ENCODE measurements at places on chromosomes 11 and 22.

DNA sequence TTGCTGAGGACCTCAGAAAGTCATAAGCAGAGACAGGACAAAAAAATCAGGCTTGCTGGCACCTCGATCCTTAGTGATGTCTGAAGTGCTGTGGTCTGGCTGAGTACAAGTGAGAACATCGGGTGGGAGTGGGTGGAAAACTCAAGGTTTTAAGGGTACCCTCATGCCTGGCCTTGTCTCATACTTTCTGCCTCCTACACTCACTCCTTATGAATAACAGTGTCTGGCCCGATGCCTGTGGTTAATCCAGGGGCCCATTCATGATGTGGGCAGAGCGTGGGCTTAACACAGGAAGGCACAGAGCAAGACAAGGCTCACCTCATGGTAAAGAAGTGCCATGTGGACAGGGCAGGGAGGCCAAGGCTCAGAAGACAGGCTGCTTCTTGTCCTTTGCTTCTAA is 11.0 kb upstream of the UCP3 start:
- DNase-seq = no peak

DNA sequence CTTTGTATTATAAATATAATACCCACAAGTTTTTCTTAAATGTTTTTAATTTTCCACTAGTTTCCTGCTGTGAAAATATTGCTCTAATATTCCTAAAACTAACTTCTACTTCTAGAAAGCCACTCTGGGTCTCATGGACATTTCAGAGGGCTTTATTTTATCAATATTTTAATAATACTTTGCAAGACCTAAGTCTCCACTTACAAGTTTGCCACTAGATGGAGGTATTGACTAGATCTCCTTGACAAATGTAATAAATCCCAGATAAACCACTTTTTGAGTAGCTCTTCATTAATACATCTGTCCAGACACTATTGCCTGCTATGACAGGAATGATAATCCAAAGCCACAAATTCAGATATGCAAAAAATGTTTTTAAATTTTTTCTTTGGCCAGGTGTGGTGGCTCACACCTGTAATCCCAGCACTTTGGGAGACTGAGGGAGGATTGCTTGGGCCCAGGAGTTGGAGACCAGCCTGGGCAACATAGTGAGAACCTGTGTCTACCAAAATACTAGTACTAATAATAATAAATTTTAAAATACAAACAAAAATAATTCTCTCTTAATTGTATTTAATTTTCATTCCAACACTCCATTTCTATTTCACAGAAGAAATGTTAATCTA is 3.5 kb upstream of the ACAT1 start:
- DNase-seq = no peak

DNA sequence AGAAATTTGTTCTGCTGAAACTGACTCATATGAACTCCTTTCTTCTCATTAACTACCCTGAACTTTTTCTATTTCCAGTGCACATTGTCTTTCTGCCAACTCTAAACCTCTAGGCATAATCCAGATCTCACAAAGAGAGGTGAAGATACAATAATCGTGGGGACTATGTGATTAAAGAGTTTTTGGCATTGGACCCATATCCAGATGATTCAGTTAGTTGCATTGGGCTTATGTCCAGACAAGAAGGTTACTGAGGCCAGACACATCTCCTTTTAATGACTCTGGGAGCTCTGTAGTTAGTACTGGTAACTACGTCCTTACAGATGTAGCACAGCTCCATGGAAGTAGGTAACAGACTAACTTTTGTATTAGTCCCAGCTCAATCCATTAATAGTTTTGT is 273.0 kb downstream of the CASP12 start:
- no peak for DNase-seq

DNA sequence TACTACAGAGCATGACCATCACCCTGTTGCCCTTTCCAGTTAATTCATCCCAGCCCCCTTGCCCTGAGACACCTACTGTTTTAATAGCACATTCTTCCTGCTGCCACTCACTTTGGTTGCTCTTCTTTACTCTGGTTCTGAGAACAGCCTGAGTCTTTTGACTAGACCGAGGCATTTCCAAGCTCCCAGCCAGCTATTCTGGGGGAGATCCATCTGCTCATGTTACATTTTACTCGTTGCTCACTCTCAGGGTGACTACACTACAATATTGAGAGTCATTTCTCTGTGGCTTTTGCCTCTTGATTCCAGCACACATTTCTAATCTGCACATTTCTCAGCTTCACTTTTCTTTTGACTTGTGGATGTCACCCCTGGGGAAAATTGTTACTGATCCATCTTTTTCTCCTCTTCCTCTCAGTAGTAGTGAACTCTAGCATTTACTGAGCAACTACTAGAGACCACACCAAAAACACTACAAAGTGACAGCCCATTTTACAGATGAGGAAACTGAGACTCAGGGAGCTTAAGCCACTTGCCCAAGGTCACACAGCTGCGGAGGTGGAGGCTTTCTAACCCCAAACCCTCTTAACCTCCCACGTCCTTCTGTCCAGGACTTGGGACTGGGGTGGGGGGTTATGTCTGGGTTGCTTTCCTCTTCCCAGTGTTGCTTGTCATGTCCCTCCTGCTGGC is 117.8 kb downstream of the C11orf91 start:
- no peak for DNase-seq

DNA sequence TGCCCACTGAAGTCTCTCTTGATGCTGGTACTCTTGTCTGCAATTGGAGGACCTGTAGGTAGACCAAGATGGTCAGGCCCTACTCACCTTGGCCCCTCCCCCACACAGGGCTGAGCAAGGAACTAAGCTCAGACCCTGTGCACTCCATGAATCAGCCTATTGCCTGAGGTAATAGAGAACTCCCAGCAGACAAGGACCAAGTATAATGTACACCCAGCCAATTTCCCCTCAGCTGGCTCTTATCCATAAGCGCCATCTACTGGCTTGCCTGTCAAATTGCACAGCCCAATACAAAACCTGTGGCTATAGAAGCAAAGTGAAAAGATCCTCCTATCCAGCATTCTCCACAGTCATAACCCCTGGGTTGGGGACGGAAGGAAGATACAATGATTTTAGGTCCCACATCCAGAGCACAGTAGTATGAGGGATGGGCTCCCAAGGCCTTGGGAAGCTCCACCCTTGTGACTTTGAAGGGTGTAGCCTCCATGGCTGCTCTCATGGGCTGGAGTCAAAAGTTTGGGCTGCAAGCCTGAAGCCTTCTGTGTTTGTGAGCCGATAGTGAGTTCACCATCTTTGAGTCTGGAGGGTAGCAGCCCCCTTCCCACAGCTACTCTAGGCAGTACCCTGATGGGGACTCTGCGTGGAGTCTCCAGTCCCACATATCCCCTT is 56.0 kb downstream of the GLYATL2 start:
- no peak for DNase-seq
